ENCODE measurements at places on chromosomes 6 and 20. TPM values are rescaled to one million over a fixed set of nuclear protein-coding genes. Genes with fewer than 3 reads are reported as not detected.

PXDC1 gene
- polyA plus RNA-seq, result 14.1 TPM

FAM209B gene
- 0.39 TPM for polyA plus RNA-seq

- DNase-seq, result no peak
These were observed 293.7 kb downstream of the BTBD3 start for GRCh38 chr20:12211361-12211760.

DNA sequence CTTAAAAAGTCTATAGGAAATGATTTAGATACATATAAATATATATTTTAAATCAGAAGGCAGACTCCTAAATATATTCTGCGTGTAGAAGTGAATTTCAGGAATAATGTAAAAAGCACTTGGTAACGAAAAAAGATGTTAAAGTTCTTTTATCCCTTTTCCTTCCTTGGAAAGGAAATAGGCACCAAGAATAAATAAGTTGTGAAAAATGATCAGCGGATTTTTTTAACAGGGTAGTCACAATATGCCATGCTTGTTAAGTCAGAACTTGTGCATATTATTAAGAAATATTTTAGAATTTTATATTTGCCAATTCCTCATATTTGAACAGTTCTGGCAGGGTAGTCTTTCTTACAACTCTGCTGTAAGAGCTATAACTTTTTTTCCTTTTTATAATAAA lies 173.8 kb downstream of the CD83 start:
- no peak for DNase-seq

Data from right lung (tissue), 10 donors.